ENCODE measurements at places on chromosomes 13 and 19.

DNA sequence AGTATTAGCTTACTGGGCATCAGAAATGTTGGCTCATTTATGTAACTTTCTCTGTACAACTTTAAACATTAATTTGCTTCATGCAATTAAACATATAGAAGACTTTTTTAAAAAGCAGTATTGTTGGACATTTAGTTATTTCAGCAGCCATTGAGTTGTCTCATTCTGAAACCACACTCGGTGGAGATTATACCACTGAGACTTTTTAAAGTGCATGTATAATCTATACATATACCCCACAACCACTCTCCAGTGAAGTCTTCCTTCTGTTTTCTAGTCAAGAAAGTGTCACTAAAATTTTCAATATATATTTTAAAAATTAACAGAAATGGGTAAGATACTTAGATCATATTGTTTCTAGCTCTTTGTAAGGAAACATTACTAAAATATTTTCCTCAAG, 15.5 kb downstream of the SETDB2 start:
- DNase-seq = no peak

DNA sequence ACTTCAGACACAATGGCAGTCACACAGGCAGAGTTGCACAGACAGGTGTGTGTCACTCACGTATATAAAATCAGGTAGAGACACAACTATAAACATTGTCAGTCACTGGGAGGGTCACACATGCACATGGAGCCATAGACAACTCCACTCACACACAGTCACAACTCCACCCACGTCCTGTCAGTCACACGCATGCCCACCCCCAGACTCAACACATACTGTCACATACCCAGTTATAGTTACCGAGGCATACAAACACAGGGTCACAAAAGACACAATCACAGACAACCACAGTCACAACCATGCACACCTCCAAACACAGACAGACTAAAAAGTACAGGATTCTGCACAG, 1.5 kb downstream of the NUMBL start:
- DNase-seq = no peak

DNA sequence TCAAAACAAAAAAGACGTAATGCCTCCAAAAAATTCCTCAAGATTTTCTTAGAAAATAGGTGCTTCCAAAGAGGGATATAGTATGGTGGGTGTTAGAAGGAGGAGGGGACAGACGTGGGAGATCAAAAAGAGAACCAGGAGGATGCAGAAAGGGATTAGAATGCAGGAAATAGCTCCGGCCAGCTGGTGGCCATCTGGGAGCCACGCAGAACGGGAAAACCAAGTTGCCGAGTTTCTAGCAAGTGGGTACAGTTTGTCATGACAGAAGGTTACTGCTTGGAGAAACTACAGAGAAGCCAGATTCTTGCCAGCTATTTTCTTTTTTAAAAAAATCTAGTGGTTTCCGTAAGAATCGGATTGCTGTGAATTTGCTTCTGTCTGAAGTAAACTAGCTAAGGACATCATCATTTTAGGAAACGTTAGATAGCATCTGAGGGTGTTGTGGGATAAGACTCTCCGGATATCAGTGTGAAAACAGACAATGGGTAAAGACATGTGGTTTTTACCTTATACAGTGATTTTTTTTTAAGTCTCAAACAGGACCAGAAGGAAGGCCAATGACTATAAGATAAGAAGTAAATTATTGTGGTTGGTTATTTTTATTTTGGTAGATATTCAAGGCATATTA, 104.9 kb downstream of the HSPH1 start:
- DNase-seq = no peak

DNA sequence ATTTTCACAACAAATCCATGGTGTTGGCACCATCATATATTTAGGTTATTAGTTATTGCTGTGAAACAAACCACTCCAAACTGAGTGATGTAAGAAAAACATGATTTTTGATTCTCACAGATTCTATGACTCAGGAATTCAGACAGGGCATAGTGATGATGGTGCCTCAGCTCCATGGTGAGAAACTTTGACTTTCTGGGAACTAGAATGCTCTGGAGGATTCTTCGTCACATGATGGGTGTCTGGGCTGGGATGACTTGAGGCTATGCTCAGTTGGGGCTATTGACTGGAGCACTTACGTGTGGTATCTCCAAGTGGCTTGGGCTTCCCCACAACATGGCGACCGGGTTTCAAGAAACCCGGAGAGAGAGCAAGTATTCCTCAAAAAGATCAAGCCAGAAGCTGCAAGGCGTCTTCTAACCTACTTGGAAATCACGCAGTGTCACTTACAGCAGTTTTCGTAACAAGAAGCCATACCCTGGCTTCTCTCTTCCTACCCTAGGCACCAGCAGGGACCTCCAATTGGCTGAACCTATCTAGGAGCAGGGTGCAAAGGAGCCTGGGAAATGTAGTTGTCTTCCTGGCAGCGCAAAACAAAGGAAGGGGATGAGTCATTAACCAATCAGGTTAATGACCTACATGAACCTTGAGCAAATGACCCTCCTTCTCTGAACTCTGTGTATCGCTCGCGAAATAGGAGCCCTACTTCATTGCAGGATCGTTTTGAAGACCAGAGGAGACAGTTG, 22.4 kb downstream of the VAV1 start:
- no peak for DNase-seq

GRCh38 chr13:72199640-72200039, 332.6 kb upstream of the DACH1 start:
- DNase-seq = no peak

GRCh38 chr13:40370661-40371060, 295.8 kb downstream of the FOXO1 start:
- no peak for DNase-seq

GRCh38 chr13:37407156-37407555, 191.4 kb downstream of the POSTN start:
- DNase-seq = no peak

DNA sequence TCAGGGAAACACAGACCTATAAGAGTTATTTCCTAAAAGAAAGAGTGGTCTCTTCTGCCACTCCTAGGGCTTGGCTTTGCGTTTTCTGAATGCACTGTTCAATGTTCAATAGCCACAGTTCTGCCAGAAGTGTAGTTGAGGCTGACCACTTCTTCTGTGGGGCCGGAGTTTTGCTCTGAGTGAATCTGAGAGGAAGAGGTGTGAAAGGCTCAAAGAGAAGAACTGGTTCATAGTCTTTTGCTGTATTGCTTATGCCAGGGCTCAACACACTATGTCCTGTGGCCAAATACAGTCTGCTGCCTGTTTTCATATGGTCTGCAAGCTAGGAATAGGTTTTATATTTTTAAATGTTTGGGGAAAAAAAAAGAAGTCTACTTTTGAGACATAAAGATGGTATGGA, 128.2 kb downstream of the STOML3 start:
- no peak for DNase-seq

DNA sequence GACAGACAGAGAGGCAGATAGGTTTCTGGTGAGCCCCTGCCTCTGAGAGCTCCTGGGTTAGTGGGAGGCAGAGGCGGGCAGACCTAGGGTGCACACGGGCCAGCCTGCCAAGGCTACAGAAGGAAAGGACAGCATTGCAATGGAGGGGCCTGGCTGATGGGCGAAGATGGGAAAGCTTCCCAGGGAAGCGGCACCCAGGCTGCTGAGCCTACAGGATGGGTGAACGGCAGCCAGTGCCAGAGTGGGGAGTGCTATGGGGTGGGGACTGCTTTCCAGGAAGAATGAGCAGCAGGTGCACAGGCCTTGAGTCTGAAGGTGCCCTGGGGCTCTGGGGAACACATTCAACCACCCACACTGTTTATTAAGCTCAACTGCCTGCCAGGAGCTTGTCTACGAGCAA, 702 bp upstream of the MAG start:
- no peak for DNase-seq

GRCh38 chr13:32212421-32212820, 102.7 kb downstream of the ZAR1L start:
- no peak for DNase-seq

DNA sequence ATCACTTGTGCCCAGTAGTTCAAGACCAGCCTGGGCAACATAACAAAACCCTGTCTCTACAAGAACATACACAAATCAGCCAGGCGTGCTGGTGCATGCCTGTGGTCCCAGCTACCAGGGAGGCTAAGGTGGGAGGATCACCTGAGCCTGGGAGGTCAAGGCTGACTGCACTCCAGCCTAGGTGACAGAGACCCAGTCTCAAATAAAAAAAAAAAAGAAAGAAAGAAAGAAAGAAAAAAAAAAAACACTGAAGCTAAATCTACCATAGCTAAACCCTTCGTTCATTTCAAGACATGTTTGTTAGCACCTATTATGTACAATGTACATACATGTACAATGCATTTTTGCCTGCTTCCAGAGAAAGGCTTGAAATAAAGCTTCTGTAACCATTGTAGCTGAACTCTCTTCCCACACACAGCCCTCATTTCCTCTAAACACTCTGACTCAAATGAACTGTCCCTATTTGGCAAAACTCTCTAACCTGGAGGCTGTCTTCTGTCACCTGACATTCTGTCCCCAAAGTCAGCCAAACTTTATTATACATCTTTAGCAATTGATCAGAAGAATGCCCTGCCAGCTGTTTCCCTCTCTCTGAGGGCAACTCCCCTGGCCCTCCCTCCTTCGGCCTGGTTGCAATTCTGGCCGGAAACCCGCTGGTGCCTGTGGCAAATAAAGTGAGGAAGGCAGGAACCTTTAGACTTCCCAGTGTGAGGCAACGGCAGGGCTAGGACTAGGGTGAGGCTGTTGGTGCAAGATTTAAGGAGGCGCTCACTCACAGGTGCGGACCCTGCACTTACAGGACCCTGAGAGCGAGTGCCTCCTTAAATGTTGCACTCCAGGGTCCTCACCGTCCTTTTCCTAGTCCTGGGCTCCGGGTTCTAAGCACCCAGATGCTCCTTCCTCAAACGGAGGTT, 1.8 kb downstream of the ETHE1 start:
- DNase-seq = no peak

DNA sequence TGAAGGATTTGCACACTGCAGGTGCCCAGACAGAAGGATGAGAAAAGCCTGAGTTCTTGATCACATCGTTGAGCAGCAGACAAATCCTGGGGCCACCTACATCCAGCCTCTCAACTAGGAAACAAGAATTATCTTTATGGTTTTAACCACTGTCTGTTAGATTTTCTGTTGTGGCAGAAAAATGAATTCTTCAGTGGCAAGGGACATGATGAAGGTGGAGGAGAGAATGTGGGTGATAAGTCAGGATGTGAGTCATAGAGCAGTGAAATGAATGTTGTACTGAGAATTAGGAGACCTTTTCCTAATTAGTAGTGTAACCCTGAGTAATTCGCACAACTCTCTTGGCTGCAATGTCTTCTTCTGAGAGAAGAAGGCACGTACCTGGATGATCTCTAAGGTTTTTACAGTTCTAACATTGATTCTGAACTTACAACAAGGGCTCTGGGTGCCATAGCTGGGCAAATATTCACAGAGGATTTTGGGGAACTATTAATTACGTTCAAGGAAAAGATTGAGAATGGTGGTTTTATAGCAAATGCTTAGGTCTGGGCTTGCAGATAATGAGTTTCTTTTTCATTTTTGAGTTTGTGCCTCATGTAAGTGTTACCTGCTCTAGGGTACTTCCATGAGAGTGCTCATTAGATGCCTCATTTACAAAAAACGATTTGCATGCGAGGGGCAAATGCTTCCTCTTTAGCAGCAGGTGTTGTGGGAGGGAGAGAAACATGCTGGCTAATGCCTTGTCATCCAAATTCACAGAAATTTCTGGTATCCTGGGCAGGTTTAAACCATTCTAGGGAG, 111.0 kb upstream of the KL start:
- no peak for DNase-seq

DNA sequence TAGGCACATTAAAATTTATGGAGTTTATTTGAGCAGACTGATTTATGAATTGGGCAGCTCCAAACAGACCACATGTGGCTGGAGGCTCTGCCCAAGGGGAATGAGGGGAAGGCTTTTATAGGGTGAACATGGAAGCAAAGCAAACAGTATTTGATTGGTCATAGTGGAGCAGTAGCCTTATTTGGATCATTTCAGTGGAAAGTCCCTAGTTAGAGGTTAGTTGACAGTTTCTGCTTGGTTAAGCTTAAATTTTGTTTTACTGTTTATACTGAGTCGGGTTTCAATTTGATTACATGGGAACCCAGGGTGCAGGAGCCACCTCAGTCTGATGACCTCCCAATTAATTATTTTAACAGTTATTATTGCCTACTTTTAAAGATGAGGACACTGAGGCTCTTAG, 140.5 kb downstream of the NDFIP2 start:
- DNase-seq = no peak

DNA sequence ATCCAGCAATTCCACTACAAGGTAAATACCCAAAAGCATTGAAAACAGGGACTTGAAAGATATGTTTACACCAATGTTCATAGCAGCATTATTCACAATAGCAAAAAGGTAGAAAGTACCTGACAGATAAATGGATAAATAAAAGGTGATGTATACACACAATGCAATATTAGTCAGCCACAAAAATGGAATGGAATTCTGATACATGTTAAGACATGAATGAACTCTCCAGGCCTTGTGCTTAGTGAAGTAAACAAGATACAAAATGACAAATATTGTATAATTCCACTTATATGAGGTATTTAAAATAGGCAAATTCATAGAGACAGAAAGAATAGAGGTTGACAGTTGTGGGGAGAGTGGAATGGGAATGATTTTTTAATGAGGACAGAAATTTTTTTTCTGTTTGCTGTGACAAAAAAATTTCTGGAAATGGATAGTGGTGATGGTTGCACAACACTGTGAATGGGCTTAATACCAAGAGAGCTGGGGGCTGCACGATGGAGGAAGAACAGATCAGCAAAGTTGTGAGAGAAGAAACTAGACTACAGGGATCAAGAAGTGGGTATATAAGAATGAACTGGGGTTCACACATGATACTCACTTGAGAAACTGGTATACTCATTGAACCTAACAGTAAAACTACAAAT, 137.2 kb downstream of the MZT1 start:
- DNase-seq = no peak

- no peak for DNase-seq
Observed at GRCh38 chr13:93080587-93080986, 146.0 kb upstream of the GPC6 start.

DNA sequence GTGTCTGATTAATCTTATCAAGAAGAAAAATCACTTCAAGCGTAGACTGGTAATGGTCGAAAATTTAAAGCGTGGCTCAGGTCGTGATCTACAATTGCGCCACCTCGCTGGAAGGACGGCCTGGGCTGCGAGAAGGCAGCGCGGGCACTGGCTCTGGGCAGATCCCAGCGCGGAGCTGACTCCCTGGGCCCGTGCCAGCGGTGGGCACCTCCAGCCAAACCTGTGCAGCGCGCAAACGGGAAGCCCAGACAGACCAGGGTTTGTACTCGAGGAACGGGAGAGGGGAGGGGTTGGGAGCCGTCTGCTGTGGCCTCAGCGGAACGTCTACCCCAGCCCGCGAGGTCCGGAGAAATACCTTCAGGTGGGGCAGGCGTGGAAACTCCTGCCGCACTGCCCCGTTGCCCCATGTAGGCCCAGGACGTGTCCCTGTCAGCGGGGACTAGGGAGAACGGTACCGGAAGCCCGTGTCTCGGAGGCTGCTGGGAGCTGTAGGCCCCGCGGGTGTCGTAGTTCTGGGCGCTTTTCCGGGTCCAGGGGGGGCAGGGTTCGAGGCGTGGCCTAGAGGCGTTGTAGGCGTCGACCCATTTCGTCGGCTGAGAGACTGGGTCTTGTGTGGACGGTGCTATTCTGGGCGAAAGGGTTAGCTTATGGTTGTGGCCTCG, 21.1 kb downstream of the ZNF274 start:
- DNase-seq = no peak

All from stimulated activated CD4-positive, alpha-beta T cell treated with anti-CD3 and anti-CD28 coated beads, Interleukin-12 subunit alpha, Interleukin-12 subunit beta, amount 100 ng/mL, for 48 hours (primary cell).